Urinary bladder (tissue), 4 donors: ENCODE measurements at places on chromosomes 4 and X. TPM values are rescaled to one million over a fixed set of nuclear protein-coding genes. Genes with fewer than 3 reads are reported as not detected.

USP27X gene
- total RNA-seq, result 5.4 TPM

AFF2 gene
- total RNA-seq, result 7.0 TPM

PROM1 gene
- total RNA-seq, result 30.5 TPM

PNCK gene
- 10.3 TPM for total RNA-seq

MAGEA8 gene
- not detected for total RNA-seq

TLL1 gene
- 7.6 TPM for total RNA-seq

IL9R gene
- total RNA-seq, result 0.63 TPM

ADGRL3 gene
- 70.1 TPM for total RNA-seq
